H4 (cell line): ENCODE measurements at places on chromosomes 3 and 15. TPM values are rescaled to one million over a fixed set of nuclear protein-coding genes. Genes with fewer than 3 reads are reported as not detected.

AMIGO3 gene
- total RNA-seq = not detected in 2 replicates

DNA sequence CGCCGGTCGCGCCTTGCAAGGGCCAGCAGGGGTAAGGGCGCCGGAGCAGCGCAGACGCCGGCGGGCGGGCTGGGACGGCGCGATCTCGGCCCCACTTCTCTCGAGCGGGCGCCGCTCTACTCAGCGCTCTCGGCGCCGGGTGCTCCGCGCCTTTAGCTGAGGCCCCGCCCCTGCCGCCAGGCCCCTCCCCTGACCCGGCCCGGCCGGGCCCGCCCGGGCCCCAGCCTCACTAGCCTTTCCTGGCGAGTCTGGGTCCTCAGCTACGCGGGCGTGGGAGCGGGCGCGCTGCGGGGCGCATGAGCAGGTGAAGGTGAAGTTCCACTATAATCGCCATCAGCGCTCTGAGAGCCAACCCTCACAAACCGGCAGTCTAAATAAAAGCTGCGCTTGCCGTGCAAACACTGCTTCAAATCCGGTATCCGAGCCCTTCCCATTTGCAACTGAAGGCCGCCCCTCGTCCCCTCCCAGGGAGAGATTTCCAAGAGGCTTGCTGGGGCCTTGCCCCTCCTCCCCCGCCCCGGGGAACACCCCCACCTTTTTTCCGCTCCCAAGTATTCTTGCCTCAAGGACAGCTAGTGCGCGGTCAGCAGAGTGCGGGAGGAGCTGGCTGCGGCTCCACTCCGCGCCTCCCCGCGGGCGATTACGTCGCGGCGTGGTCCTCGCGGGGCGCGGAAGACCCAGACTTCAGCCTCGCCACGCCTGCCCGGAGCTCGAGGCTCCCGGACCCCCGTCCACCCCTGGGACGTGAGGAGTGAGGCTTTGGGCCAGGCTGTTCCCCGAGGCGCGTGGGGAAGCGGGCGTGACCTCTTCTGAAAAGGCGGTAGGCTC is at the start of gene RPP25:
RPP25 (minus strand) TSS at position 125 of the 828 bp plus-strand sequence. CDS start 189 bp downstream, outside the sequence.
- no peak for DNase-seq

- DNase-seq = no peak
These were observed 257.5 kb upstream of the CHRM5 start for GRCh38 chr15:33710748-33711147.

- no peak for DNase-seq
These were observed 8.2 kb downstream of the B3GNT5 start for GRCh38 chr3:183261151-183261724.

GRCh38 chr3:170564664-170565063 is 21.2 kb downstream of the SLC7A14 start:
- no peak for DNase-seq
